ENCODE measurements at places on chromosomes 4 and X.

DNA sequence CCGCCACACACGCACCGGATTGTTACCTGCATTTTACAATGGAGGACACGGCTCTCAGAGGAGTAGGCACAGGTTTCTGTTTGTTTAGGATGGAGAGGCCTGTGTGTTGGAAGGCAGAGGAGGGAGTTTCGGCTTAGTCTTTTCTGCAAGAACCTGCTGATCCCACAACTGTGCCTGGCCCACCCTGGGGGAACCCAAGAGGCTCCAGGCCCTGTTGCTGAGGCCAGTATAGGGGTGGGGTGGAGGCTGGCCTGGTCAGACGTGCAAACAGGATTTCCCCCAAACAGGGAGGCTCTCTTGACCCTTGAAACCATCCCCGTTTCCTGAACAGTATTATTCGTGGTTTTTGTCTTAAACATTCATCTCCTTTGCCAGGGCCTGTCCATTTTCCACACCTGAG lies 772 bp upstream of the SLC49A3 start:
- no peak for DNase-seq

GRCh38 chrX:153334654-153335295 lies 822 bp downstream of the ZNF275 start:
- no peak for DNase-seq

DNA sequence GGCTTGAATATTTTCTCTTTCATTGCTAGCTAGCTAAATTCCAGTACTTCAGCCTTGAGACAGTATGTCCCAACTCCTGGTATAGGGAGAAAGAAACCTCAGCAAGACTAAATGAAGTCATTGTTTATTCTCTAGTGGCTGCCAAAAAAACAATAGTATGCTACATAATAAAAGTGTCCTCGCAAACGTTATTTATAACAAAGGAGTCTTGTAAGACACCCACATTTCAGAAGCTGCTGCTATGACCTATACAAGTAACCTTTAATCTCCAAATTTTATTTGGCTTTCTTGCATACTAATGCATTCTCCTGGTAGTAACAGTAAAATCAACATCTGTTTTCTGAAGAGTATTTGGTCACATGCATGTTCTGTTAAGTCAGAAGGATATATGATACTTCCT lies 28.8 kb downstream of the NEK1 start:
- DNase-seq, result no peak

DNA sequence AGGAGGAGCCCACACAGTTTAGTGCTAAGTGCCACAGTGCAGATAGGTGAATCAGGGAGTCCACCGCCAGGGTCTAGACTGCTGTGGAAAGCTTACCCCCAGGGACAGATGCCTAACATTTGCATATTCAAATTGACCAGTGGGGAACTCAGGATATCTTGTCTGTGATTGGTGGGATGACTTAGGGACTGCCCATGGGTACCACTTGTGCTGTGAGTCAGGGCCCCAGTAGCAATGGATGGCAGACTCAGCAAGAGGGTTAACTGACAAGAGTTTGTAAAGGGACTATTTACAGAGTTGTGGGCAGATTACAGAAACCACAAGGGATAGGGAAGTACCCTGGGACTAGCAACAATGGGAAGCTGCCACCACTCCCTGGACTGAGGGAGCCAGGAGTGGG lies 282.1 kb downstream of the BCOR start:
- DNase-seq, result no peak

Data from stimulated activated CD4-positive, alpha-beta T cell treated with anti-CD3 and anti-CD28 coated beads, Interleukin-15, amount 100 ng/mL, for 1 hour (primary cell).